ENCODE measurements at places on chromosomes 2 and 18.

DNA sequence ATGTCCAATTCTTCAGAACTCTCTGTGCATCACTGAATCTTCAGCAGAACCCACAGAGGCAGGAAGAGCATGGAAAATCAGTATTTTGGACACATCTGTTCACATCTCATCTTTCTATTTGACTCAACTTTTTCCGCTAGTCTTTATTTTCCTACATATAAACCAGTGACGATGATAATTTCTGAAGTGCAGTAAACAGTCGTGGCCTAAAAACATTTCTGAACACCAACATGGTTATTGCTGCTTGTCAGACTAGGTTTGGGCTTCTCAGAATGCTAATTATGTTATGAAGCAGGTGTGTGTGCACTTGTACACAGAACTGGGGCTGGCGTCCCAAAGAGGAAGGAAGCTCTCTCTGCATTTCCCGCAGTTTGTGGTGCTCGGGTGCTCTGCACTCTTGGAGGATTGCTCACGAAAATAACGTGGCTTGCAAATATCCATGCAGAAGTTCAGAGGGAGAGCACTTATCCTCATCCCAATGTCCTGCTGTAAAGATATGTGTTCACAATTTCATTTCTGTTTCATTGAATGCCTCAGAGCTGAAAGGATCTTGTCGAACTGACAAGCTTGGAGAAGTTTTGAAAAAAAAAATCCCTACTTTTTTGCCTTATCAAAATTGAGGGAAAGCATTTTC is 50.8 kb downstream of the EDAR start:
- DNase-seq = no peak

- DNase-seq = no peak
Observed at GRCh38 chr2:172896661-172897081, 161.0 kb downstream of the RAPGEF4 start.

- DNase-seq = no peak
Observed at GRCh38 chr2:16381511-16381910, 284.1 kb downstream of the CYRIA start.

DNA sequence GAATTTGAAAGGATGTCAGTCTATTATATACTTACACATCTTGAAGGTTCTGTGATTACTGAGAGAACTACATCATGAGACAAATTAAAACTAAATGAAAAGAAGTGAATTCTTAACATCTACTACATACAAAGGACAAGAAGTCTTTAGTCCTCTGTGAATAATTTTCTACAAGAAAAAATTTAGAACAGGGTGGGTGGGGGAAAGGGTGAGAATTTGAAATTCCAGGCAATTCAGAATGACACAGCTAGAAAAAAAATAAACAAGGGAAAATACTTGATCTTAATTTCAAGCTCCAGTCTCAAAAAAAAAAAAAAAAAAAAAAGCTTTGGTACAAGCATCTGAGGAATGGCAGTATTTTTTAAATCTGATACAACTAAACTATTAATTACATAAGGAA is 15.5 kb downstream of the CUL3 start:
- no peak for DNase-seq

DNA sequence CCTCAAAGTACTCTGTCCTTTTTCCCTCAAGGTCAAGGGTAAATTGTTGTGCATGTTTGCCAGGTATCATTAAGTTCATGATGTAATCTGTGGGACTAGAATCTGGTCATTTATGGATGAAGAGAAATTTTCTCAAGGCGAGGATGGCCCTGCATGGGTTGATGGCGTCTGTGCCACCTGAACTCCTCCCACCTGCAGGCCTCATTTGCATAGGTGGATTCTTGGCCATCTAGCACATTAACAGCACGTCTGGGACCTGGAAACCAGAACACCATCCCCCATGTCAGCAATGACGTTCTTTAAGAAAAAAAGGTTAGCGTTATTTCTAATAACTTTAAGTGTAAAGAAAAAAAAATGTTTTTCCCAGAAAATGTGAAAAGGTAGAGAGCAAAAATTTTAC is 145.8 kb downstream of the ESCO1 start:
- no peak for DNase-seq

GRCh38 chr2:205465791-205466190 is 216.5 kb upstream of the NRP2 start:
- DNase-seq = no peak
